ENCODE measurements at places on chromosomes 6 and 20.
A peak's percentile ranks its signal among the peaks of the same experiment; 100 is the strongest.

DNA sequence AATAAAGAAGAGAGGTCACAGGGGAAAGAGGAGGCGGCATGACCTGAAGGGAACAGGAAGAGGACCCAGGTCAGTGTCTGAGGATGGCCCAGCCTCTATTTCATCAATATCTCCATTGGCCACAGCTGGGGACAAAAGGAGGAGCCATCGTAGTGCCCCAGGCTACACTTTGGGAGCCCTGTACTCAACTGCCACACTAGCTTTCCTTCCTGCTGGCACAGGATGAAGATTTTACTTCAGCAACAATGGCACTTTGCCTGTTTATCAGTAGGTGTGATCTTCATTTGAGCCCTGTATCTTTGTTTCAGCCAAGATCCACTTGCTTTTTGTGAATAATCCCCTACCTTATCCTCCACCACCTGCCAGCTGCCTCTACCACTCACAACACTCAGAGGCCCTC lies 35.4 kb upstream of the RCAN2 start:
- H3K4me1 ChIP-seq, result no peaks in the 10 kb centered on the region
- no peak overlapping the region for H3K27ac ChIP-seq
- H3K4me3 ChIP-seq, result no peak overlapping the region
- no peaks in the 10 kb centered on the region for H3K36me3 ChIP-seq
- H3K27me3 ChIP-seq, result no peaks in the 10 kb centered on the region

DNA sequence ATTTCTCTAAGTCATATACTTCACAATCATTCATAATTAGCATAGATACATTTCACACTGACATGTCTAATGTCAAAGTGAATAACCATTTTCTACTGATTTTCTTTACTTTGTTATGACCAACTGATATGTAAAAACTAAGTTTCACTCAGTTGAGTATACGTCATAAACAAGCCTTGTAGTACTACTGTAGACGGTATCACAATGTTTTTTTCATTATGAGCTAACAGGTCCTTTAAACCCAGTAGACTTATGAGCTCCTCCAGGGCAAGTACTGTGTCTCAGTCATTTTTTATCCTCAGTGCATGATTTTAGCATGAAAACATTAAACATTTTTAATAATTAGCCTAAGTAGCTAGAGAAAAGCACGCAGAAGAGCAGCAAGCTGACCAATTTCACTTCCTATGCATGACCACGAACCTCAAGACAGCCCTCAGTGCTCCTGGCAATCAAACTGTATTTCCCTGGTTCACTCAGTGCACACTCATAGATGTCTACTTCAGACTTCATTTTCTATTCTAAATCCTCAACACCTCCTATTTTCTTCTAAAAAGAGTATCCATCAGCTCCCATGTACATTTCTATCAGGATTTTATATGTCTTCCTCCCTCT lies 32.0 kb upstream of the TFAP2D start:
- H3K4me3 ChIP-seq, result no peak overlapping the region
- no peak overlapping the region for H3K27ac ChIP-seq
- no peaks in the 10 kb centered on the region for H3K4me1 ChIP-seq
- H3K27me3 ChIP-seq, result no peaks in the 10 kb centered on the region

- H3K27ac ChIP-seq, result no peak overlapping the region
- H3K4me1 ChIP-seq, result no peaks in the 10 kb centered on the region
- no peaks in the 10 kb centered on the region for H3K27me3 ChIP-seq
- no peak overlapping the region for H3K4me3 ChIP-seq
- no peaks in the 10 kb centered on the region for H3K36me3 ChIP-seq
- DNase-seq, result no peak
Measured at GRCh38 chr6:26329763-26330511, 35.1 kb upstream of the BTN3A2 start.

DNA sequence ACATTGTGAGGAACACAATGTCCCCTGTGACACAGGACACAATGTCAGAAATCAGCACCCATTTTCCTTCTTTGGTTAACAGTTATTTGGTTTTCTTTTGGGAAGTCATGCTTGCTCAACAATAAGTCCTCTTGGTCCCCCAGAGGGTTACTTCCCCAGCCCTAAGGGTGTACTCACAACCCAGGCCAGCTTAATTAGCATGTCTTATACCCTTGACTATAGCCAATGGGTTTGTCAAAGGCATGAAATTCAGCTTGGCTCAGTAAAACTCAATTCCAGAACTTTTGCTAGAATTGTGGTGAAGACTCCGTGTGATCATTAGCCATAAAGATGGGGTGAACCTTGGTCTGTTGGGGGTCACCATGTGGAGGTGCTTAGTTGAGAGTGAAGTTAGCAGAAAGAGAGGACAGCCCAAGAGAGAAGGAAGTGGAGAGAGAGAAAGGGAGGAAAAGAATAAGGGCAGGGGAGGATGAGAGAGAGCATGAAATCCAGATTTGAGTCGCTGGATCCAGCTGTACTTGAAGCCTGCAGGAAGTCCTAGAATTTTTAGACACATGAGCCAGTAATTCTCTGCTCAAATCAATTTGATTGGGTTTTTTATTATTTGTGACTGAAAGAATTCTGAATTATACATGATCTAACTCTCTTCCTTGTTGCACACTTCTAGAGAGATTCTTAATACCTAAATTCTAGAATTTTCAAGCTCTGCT lies 321.3 kb upstream of the JAG1 start:
- no peaks in the 10 kb centered on the region for H3K4me1 ChIP-seq
- H3K27me3 ChIP-seq, result no peaks in the 10 kb centered on the region
- DNase-seq, result no peak
- H3K27ac ChIP-seq, result no peak overlapping the region
- H3K4me3 ChIP-seq, result no peak overlapping the region

DNA sequence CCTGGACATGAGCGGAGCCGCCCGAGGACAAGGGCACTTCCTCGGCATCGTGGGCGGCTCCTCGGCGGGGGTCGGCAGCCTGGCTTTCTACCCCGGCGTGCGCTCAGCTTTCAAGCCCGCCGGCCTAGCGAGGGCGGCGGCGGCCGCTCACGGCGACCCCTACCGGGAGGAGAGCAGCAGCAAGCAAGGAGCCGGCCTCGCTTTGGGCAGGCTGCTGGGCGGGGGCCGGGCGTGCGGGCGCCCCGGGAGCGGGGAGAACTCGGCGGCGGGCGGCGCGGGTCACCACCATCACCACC lies 6.7 kb downstream of the PRDM13 start:
- peak; percentile 62 for DNase-seq
- H3K4me3 ChIP-seq, result peak overlapping the region; percentile 22
- peaks cover 39% of the 10 kb centered on the region for H3K27me3 ChIP-seq
- no peak overlapping the region for H3K27ac ChIP-seq
- peaks cover 4% of the 10 kb centered on the region for H3K4me1 ChIP-seq

DNA sequence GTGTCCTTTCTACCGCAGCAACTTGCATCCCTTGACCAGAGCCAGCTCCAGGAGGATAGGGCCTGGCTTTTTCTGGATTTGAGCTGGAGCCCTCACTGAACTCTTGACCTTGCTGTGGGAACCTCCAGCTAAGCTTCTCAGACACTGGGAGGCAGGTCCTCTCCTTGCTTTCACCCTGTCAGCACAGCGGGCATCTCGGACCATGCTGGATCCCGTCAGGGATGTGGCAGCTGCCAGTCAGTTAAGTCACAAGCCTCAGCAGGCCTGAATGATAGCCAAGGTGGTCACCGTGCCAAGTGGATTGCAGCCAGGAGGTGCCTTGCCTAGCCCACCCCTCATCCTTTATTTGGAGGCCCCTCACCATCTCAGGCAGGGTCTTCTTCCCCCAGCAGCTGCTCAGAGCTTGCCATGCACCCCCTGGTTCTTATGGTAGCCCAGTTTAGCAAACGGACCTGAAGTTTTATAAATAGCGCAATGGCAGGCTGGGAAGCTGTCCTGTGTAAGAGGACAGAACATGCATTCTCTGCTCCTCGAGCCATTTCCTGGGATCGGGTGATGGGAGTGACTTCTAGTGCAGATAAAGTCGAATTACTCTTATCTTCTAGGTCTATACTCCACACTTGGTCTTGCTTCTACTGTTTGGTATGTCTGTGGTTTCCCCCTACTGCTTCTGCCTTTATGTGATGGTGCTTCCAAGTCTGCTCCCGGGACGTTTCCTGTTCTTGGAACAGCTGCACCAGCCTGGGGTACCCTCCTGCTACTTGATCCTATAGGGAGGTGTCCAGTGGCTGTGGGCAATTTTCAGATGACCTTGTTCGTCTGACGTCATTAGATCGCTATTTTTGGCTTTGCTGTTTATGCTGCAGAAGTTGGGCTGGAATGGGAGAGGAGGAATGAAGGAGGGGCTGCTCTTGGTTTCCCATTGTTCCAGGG lies 7.1 kb upstream of the MYLK2 start:
- no peak for DNase-seq
- H3K4me1 ChIP-seq, result no peaks in the 10 kb centered on the region
- H3K4me3 ChIP-seq, result no peak overlapping the region
- H3K27ac ChIP-seq, result no peak overlapping the region
- H3K36me3 ChIP-seq, result no peaks in the 10 kb centered on the region

- H3K4me3 ChIP-seq, result no peak overlapping the region
- H3K4me1 ChIP-seq, result no peaks in the 10 kb centered on the region
- H3K36me3 ChIP-seq, result no peaks in the 10 kb centered on the region
Measured at GRCh38 chr6:125526007-125526720, 223.3 kb upstream of the HEY2 start.

DNA sequence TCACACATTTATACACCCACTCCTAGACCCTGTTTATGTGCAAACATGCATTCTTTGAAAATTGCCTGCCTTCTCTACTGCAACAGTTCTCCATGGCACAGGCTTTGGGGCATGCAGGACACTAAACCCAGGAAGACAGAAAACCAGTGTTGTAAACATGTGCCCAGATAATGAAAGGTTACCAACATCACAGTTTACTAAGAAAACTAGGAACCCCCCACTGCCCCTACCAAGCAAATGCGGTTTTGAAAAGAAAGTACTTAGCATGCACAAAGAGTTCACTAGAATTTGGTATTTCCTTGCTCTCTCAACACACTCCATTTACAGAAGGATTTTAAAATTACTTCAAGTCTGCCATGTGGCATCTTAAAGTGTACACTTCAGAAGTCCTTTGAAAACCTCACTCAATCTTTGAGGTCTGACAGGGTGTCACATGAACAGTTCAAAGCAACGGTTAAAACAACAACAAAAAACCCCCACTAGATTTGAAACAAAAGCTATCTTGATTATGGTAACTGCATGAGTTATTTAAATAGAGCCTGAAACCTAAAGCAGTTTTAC lies 245.0 kb downstream of the GMPR start:
- no peaks in the 10 kb centered on the region for H3K4me1 ChIP-seq
- H3K36me3 ChIP-seq, result no peaks in the 10 kb centered on the region
- no peak overlapping the region for H3K4me3 ChIP-seq

DNA sequence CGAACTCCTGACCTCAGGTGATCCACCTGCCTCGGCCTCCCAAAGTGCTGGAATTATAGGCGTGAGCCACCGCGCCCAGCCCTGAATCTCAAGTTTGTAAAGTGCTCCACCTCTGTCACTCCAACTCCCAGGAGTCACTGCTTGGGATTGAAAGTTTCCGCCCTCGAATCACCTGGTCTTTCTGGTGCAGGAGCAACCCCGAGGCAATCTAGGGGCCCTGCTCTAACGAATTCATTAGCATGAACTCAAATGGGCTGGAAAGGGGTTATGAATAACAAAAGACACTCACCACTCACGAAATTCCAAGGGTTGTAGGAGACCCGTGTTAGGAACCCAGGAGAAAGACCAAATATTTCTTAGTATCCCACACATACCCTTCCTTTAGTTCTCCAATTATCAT lies 26.1 kb downstream of the RBCK1 start:
- no peak for DNase-seq
- H3K4me3 ChIP-seq, result no peak overlapping the region
- H3K27ac ChIP-seq, result no peak overlapping the region
- H3K27me3 ChIP-seq, result no peaks in the 10 kb centered on the region
- no peaks in the 10 kb centered on the region for H3K4me1 ChIP-seq
- H3K36me3 ChIP-seq, result peaks cover 53% of the 10 kb centered on the region

GRCh38 chr20:6612606-6612923 lies 154.9 kb upstream of the BMP2 start:
- H3K27me3 ChIP-seq, result no peaks in the 10 kb centered on the region
- no peak overlapping the region for H3K4me3 ChIP-seq
- peaks cover 14% of the 10 kb centered on the region for H3K4me1 ChIP-seq
- no peaks in the 10 kb centered on the region for H3K36me3 ChIP-seq
- no peak for DNase-seq

- H3K27ac ChIP-seq, result no peak overlapping the region
- H3K4me1 ChIP-seq, result no peaks in the 10 kb centered on the region
- H3K4me3 ChIP-seq, result no peak overlapping the region
- DNase-seq, result no peak
- H3K27me3 ChIP-seq, result no peaks in the 10 kb centered on the region
- no peaks in the 10 kb centered on the region for H3K36me3 ChIP-seq
Measured at GRCh38 chr6:52333840-52334200, 28.1 kb upstream of the PAQR8 start.

GRCh38 chr6:151452750-151453427 lies 963 bp upstream of the RMND1 start:
- peak; percentile 50 for DNase-seq
- H3K4me3 ChIP-seq, result peak overlapping the region; percentile 78
- peak overlapping the region; percentile 66 for H3K27ac ChIP-seq
